ENCODE measurements at places on chromosomes 11 and 22. TPM values are rescaled to one million over a fixed set of nuclear protein-coding genes. Genes with fewer than 3 reads are reported as not detected.
A peak's percentile ranks its signal among the peaks of the same experiment; 100 is the strongest.

Gene RTN4R
- 2.2 TPM for total RNA-seq

Gene ALKBH3
- 32.7 TPM for total RNA-seq

GRCh38 chr11:122020902-122021301, 95.1 kb downstream of the BLID start:
- no peak overlapping the region for H3K4me3 ChIP-seq
- no peaks in the 10 kb centered on the region for H3K36me3 ChIP-seq
- no peak for DNase-seq

DNA sequence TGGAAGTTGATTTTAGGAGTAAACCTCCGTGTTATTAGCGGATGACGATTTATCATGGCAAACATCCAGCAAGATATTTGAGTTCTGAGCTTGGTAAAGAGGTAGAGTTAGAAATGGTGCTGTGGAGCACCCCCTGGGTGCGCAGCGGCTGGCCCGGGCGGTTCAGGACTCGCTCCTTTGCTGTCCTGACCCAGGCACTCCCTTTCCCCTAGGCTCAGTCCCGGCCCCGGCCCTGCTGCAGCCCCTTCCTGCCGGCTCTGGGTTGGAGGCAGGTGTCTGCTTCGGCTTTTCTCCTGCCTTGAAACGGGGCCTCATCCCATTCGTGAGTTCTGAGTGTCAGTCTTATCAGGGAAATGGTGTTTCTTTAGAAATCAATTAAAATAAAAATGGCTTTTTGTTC, 33.4 kb downstream of the AP2A2 start:
- H3K4me3 ChIP-seq, result no peak overlapping the region
- H3K27me3 ChIP-seq, result no peaks in the 10 kb centered on the region
- no peak for DNase-seq
- peaks cover 5% of the 10 kb centered on the region for H3K4me1 ChIP-seq

DNA sequence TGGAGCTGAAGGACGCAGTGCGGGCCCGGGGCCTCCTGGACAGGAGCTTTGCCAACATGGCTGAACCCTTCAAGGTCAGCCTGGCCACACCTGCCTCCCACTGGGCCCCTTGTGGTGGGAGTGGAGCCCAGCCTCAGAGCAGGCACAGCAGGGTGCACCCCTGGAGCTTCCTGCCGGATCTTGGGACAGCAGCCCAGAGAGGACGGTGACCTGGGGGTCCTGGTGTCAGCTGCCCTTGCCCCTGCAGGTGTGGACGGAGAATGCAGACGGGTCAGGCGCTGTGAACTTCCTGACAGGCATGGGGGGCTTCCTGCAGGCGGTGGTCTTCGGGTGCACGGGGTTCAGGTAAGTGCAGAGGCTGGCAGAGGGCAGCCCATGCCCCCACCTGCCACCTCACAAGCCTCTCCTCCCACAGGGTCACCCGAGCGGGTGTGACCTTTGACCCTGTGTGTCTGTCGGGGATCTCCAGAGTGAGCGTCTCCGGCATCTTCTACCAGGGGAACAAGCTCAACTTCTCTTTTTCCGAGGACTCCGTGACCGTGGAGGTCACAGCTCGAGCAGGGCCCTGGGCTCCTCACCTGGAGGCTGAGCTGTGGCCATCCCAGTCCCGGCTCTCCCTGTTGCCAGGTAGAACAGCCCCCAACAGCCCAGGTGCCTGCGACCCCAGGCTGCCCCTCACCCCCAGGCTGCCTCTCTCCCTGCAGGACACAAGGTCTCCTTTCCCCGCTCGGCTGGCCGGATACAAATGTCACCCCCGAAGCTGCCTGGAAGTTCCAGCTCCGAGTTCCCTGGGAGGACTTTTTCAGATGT, 5.1 kb downstream of the PGGHG start:
- no peaks in the 10 kb centered on the region for H3K27me3 ChIP-seq
- H3K4me3 ChIP-seq, result no peak overlapping the region
- H3K4me1 ChIP-seq, result peaks cover 9% of the 10 kb centered on the region
- DNase-seq, result no peak
- peaks cover 8% of the 10 kb centered on the region for H3K36me3 ChIP-seq
- H3K27ac ChIP-seq, result no peak overlapping the region

- H3K36me3 ChIP-seq, result peaks cover 5% of the 10 kb centered on the region
- no peak overlapping the region for H3K27ac ChIP-seq
- no peak for DNase-seq
- no peak overlapping the region for H3K4me3 ChIP-seq
- H3K27me3 ChIP-seq, result peaks cover 38% of the 10 kb centered on the region
- H3K4me1 ChIP-seq, result peaks cover 5% of the 10 kb centered on the region
These were observed 11.9 kb downstream of the SCARF2 start for GRCh38 chr22:20425566-20426258.

DNA sequence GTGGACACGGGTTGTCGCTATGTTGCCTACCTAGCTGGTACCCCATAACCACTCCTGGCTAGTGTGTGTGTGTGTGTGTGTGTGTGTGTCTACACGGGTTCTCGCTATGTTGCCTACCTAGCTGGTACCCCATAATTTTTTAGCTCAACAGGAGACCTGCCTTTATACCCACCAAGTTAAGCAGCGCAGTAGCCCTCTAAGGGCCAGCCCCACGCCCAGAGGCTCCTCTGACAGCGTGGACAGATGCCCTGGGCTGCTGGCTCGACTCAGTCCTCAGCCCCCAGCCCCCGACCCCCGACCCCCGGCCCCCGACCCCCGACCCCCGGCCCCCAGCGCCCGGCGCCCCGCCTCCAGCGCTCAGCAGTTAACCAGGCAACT, 351 bp upstream of the AKIP1 start:
- peaks cover 17% of the 10 kb centered on the region for H3K36me3 ChIP-seq
- peaks cover 31% of the 10 kb centered on the region for H3K27me3 ChIP-seq
- H3K27ac ChIP-seq, result no peak overlapping the region
- peak overlapping the region; percentile 94 for H3K4me3 ChIP-seq
- DNase-seq, result no peak

DNA sequence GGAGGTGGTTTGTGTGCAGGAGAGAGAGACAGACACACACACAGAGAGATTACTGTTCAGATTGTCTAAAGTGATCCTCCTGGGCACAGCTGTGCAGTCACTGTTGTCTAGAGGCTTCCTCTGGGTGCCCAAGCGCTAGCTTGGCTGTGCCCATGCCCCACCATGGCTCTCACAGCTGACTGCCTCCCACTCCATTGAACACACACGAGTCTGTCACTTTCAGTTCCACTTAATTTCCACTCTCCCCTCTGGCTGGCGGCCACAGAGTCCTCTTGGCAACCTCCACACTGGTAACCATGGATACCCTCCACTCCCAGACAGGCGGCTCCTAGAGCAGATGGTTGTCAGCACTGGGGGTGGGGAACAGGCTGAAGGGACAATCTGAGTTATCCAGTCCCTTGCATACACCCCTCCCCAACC, 29.1 kb downstream of the MAP6 start:
- H3K36me3 ChIP-seq, result no peaks in the 10 kb centered on the region
- H3K4me1 ChIP-seq, result no peaks in the 10 kb centered on the region
- peaks cover 45% of the 10 kb centered on the region for H3K27me3 ChIP-seq
- no peak overlapping the region for H3K27ac ChIP-seq

GRCh38 chr11:47271328-47271727, 1.4 kb downstream of the MADD start:
- H3K27me3 ChIP-seq, result no peaks in the 10 kb centered on the region
- peaks cover 40% of the 10 kb centered on the region for H3K4me1 ChIP-seq
- peak overlapping the region; percentile 87 for H3K27ac ChIP-seq

All from activated T-helper 2 cell treated with anti-CD3 and anti-CD28 coated beads, Interferon-gamma antibody, Interleukin-2, Interleukin-4, amounts not matched to agents 10 μg/mL and 5 μg/mL and 100 μg/mL, durations not matched to agents 14 hours and 24 hours and 36 hours (primary cell).